ENCODE measurements at places on chromosomes 3 and 15.

DNA sequence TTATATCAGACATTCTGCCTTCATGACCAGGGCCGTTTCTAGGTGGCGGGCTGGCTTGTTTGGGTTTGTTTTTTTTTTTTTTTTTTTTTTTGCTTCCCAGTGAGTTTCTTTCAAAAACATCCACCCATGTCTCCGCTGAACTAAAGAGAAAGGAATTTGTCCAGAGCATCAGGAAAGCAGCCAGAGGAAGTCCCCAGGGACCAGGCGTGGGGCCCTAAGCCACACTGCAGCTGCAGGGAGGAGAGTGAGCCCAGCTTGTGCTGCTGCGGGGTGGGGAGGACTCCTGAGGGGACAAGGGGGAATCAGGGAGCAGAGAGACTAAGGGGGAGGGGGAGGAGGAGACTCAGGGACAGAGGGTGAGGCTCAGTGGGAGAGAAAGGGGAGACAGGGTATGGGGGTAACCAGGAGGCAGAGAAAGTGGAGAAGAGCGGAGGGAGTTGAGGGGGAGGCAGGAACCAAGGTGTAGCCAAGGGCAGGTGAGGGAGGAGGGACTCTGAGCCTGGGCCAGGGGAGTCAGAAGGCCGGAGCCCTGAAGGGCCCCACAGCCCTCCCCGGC lies 49.5 kb downstream of the CYP11A1 start:
- DNase-seq, result no peak

DNA sequence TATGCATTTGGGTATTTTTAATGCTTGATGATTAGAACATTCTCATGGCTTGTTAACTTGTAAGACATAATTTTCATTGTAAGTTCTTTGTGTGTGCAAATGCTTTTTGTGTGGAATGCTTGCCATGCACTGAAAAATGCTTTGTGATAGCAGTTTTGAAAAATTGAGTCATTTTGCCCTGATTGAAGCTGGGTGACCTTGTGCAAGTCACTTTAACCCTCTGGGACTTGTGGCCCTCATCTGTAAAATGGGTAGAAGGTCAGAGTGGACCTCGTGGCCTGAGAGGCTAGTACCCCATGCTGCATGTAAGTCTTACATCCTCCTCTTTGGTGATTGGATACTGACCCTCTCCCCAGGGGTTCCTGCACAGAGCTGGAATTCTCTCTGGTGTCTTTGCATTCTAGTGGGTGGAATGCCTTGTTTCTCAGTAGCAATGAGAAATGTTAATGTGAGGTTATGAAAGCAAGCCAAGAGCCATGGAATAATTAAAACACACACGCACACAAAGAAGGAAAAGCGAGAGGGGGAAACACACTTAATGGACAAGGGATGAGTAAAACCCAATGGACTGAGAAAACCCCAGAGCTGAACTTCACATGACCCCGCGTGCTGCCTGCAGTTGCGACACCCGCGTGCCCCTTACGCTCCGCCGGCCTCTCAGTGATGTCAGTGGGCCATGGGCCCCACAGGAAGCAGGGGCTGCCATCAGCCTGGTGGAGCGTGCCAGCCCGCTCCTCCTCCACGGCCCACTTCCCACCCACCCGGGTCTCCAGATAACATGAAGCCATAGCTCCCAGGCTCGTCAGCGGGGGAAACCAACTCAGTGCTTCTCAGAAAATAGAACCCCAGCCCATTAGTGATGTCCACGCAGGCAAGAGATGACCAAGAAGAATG lies 44.0 kb downstream of the SMAD3 start:
- DNase-seq, result no peak

DNA sequence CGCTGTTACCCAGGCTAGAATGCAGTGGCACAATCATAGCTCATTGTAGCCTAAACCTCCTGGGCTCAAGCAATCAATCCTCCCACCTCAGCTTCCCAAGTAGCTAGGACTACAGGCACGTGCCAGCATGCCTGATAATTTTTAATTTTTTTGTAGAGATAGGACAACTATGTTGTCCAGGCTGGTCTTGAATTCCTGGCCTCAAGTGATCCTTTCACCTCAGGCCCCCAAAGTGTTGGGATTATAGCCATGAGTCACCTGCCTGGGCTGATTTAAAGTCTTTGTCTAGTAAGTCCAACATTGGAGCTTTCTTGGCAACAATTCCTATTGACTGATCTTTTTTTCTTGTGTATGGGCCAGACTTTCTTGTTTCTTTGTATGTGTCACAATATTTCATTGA lies 28.1 kb downstream of the SPINK8 start:
- no peak for DNase-seq

DNA sequence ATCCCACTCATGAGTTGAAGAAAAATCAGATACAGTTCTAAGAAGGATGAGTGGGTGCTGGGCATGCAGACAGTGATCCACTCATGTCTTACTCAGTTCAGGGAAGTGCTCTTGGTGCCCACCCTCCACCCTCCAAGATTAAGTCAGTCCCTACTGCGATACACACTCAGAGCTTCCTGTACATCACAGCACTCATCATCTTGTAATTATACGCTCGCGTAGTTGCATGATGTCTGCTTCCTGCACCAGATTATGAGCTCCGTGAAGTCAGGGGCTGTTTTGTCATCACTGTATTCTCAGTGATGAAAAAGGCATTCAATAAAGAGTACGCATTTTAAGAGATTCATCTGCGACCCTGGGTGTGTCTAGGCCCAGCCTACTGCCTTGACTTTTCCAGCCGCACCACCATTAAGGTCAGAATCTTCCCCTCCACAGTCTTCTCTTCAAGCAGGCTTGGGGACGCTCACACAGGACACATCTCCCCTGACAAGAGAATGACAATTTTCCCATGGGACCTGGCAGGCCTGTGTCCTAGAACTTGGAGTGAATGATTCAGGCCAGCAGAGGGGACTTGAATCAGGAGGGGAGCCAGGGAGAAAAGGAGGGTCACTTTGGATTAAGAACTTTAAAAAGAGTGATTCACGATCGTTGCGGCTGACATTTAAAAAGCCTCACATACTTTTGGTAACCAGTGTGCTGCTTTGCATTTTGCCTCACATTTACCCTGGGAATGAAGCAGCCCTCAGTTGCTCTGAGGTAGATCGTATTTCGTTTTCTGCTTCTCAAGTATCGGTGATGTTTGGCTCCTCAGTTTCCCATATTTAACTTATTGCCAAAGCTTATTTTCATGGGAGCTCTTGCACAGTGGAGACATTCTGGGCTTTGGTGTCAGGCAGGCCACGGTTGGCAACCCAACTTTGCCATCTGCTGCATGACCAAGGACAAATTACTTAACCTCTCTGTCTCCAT lies 7.9 kb upstream of the PDE8A start:
- DNase-seq, result no peak

- DNase-seq, result no peak
Measured at GRCh38 chr3:176490357-176490756, 706.9 kb downstream of the TBL1XR1 start.

DNA sequence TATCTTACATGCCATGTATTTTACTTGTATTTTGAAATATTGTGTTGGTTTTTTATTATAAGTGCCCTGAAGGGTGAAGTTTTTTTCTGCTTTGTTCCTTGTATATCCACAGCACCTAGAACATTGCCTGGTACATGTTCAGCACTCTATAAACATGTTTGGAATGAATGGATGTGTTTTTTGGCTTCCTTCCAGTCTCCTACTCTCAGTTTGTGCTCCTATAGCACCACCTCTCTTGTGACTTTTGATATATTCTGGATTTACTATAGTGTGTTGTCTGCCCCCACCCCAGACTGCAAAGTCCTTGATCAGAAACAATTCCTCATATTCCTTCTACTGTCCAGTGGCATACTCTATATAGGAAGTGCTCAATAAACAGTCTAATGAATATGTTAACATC lies 60.6 kb downstream of the PLCL2 start:
- no peak for DNase-seq

DNA sequence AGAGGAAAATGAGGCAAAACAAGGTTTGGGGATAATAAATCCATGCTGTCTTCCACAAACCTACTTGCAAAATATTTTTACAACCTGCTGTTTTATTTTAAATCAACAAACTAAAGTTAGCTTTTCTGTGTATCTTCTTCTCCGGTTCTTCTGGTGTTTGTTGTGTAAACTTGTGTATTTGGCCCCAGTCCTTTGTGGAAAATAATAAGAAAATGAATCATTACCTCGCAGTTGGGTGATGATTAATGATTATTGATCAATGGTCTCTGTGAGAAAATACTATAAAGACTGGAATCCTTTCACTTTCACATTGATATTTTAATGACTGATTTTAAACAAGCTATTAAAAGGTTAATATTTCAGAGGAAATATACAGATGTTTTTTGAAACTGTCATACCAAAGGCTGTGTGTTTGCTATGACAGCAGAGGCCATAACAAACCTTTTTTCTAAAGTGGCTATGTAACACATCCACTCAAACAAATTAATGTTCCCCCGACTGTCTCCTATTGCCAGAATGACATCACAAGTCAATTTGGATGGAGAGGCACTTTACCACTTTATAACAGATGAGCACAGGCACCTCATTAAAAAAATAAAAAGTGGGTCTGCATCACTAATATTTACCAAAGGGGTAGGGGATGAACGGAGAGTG lies 152.5 kb downstream of the MEX3B start:
- DNase-seq, result no peak

DNA sequence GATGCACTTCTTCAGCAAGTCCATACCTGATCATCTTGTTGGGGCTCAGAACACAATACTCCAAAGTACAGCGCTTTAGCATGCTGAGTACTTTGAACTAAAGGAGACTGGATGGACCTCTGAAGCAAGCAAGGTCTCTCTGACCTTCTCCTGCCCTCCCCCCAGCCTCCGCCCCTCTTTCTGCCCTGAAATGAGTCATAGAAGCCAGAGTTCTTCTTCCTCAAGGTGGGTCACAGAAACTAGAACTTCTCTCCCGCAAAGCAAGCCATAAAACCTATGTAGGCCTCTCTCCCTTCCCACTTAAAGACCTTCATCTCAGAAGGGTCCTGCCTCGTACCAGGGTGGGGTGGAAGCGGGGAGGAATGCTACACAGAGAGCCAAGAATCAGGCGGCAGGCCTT lies 230.5 kb upstream of the PROK2 start:
- DNase-seq, result no peak

DNA sequence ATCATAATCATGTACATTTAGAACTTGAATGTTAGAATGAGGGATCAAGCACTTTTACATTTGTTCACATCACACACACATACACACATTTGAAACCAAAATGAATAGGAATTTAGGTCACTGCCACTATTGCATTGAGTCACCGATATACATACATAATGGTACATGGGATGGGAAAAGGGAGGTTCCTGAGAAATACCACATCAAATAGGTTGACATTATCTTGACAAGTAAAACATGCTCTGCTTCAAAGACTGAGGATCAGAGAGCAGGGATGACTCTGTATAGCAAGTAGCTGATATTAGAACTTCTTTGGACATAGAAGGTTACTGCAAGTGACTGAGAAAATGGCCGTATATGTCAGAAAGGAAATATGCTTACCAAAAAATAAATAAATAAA lies 847.2 kb downstream of the PLOD2 start:
- no peak for DNase-seq

DNA sequence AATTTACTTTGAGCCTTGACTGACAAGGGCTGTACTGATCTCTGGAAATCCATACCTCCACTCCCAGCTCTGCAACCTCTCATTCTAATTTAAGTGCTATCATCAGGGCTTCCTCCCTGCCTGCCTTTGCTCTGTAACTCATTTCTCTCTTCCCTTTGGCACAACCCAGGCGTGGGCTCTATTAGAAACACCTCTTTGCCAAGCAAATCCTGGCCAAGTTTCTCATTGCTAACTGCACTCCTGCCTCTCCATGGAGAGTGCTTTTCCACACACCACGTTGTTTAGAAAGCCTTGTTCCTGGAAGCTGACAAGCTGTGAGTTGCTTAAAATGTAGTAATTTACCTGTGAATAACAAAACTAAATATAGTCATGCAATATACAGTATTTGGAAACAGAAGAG lies 20.1 kb upstream of the FSTL1 start:
- no peak for DNase-seq

GRCh38 chr15:73467758-73468157 lies 24.8 kb downstream of the REC114 start:
- no peak for DNase-seq

- DNase-seq, result no peak
Measured at GRCh38 chr3:192022412-192022811, 561.4 kb downstream of the PYDC2 start.

- peak; percentile 31 for DNase-seq
Measured at GRCh38 chr3:10286596-10287295, 6.0 kb downstream of the GHRL start.

- no peak for DNase-seq
Measured at GRCh38 chr3:162507397-162507796, 1010.8 kb downstream of the OTOL1 start.

DNA sequence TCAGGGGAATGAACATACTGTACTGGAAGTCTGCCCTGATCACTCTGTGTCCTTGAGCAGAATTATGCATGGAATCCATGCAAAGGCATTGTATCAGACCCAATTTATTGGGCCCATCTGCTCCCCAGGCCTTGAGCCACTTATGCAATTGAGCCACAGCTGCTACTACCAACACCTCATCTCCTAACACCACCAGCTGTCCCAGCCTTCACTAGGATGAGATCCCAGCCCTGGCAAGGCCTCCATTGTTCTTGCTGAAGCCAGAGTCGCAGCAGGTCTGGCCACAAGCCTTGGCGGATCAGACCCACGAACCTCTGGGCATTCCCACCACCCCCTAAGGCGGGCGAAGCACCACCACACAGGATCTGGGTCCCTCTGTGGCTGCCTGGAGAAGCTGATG lies 9.2 kb upstream of the NME9 start:
- DNase-seq, result no peak

DNA sequence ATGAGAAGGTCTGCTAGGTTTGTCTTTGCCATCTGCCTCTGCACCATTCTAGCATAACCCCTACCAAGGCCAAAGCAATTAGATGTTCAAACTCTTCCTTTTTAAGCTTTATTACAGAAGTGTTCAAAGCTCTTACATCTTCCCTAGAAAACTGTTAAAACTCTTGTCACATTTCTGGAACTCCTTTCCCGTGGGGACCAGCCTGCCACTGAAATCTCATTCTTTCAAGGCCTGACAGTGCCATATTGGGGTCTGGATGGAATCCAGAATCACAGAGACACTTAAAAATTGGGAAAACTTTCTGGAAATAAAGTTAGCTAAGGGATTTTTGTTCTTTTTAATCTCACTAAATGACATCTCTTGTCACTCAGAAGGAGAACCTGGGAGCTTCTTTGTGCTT lies 153.8 kb upstream of the SLCO3A1 start:
- DNase-seq, result no peak

- no peak for DNase-seq
Measured at GRCh38 chr15:99296386-99296785, 45.1 kb downstream of the LRRC28 start.

- no peak for DNase-seq
Measured at GRCh38 chr3:104080088-104080626, 1286.6 kb upstream of the ALCAM start.

DNA sequence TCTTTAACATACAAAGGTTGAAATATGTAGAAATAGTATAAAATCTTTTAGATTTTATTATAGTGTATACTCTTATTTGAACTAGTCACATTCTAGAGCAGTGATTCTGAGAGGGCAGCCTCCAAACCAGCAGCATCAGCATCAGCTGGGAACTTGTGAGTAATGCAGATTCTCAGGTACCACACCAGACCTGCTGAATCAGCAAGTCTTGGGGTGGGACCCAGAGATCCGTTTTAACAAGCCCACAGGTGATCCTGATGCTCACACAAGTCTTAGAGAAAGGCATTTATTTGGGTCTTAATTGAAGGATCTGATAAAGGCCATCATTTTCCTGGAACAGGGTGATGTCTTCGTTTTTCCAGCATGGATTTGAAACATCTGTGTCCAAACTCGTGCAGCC lies 159.0 kb upstream of the NUDT16 start:
- no peak for DNase-seq

Data from hypothalamus (tissue), 51 donors.